ENCODE measurements at places on chromosomes 12 and 14.
A peak's percentile ranks its signal among the peaks of the same experiment; 100 is the strongest.

DNA sequence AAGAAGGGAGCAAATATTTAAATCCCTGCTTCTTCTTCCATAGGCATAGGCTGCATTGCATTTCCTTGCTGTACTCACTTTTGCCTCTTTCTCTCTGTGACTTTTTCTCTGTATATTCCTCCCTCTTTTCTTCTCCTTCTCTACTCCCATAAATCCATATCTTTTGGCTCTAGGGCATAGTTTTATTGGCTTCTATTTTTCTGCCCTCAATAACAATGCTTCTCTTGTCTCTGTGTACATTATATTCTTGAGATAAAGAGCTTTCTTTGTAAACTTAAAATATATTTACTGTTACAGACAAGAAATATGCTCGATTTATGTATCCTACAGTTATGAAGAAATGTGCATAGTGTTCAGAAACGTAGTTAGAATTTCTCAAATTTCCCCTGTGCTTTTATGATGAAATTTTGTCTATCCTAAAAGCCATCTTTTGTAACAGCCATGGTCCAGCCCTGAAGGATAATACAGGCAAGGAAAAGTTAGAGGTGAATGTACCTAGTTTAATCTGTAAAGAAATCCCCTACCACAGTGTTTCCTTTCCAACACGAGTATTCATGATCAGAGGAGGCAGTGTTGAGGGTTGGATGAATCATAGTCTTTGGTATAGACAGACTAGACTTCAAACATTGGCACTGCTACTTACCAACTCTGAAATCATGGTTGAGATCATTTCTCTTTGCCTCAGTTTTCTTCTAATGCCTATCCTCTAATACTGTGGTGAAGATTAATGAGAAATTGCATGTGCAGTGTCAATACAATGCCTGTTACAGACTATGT, 173.3 kb upstream of the FAR2 start:
- no peak for DNase-seq

GRCh38 chr12:79329933-79330332, 360.8 kb downstream of the PAWR start:
- no peak for DNase-seq

- no peak for DNase-seq
These were observed 174.5 kb upstream of the NPAS3 start for GRCh38 chr14:32764131-32764530.

DNA sequence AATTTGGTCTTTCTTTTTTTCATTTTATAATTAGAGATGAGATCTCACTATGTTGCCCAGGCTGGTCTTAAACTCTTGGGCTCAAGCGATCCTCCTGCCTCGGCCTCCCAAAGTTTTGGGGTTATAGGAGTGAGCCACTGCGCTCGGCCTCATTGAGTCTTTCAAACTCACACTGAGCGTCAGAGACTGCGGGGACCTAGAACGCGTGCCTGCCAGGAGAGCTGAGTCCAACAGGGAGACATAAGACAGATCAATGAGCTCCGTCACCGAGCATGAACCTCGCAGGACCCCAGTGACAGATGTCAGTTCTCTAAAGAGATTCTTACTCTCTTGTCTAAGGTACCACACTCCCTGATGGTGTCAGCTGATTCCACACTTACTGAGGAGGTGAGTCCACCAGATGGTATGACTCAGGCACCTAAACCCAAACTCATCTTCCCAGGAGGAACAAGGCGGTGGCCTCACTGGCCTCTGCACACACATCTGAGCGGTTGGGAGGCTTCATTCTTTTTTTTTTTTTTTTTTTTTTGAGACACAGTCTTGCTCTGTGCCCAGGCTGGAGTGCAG, 58.9 kb downstream of the CCDC88C start:
- no peak for DNase-seq

DNA sequence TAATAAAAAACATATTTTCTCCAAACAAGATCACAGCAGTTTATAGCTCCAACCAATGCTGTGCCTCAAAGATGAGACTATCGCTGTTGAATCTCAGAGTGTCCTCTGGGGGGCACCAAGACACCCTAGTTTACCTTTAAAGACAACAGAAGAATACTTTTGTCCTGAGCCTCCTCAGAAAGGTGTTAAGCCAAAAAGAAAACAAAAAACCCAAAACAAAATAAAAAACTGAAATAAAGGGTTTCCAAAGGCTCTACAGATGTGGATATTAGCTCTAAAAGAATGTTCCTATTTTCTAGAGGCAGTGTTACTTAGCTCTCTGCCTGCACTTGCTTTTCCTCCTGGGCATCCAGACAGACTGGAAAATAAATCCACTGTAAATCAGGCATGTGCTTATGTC, 86.9 kb upstream of the TTC7B start:
- peak; percentile 64 for DNase-seq

GRCh38 chr12:126483145-126484068, 1418.2 kb downstream of the AACS start:
- no peak for DNase-seq

DNA sequence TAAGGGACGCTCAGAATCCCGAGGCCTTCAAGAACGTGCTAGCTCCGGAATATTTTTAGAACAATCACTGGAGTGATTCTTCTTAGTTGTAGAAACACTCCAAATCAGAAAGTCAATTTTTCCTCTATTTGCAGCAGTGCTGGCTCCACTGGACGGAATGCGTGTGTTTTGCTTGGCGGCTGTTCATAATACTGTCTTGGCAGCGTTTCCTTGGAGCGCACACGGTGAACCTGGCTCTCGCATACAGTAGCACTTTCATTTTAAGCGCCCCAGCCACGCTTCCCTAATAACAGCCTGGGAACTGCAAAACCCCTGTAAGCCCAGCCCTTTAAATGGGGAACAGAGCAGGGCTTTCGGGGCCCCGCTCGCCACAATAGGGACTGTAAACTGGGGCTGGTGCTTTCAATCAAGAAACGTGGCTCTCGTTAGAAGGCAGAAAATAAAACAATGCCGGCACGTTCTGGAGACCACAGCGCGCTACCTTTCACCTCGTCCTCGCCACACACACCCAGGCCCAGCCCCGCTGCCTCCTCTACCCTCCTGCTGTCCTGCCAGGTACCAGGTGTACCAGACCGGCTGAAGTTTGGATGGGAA, 79.9 kb downstream of the BCL11B start:
- DNase-seq: no peak

DNA sequence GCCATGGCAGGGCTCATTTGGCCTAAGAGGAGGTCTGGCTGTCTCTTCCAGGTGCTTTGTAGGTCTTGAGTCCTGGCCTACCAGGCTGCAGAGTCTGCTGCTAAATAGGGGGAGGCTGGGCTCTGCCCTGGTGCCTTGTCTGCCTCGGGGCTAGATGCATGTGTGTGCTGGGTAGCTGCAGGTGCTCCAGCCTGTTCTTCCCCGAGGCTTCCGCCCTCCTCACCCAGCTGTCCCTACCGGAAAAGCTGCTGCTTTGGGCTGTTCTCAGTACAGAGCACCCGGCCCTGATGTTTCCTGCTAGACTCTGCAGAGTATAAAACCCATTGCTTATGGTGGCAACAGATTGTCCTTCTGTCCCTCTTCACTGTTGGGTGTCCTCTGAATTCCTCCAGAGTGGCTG, 37.7 kb downstream of the RAB35 start:
- DNase-seq: peak; percentile 30

All from CD4-positive, alpha-beta T cell treated with Interleukin-6 at 100 ng/mL for 8 hours (primary cell).